GM12864 (cell line): ENCODE measurements at places on chromosomes 16 and 17.

- DNase-seq = no peak
Observed at GRCh38 chr16:29663807-29664090, 702 bp downstream of the SPN start.

DNA sequence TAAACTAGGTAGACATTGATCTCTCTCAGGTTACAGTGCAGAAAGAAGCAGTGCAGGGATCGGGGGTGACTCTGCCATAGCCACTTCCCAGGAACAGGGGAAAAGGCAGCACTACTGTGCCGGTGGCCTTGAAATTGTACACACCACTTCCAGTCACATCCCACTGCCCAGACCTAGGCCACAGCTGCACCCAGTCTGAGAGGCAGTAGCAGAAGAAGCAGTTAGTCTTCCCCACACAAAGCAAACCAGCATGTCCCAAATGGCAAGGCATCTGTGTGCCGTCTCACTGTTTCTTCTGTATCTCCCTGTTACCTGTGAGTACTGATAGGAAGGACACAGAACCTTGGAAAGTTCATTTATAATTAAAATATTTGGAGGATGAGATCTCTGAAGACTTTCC, 47.0 kb downstream of the TMC6 start:
- DNase-seq = no peak

DNA sequence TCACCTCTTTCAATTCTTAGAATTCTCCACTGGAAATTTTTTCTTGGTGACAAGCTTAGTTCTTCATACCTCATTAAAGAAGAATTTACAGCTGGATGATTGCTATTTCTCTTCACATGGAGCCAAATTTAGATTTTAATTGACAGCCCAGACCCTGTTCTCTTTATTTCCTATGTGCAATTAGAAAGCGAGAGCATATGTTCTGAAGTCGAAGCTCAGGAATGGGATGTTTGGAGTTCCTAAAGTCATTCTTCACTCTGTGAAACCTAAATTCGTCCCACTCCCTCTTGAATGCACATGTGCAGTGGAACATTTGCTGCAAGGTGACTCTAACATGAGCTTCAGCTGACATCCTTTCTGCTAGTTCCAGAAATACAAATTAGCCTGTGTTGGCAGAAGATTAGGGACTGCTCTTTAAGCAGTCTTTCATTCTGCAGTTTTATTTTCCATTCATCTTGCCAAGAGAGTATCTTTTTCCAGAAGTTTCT, 129.3 kb upstream of the KCNJ16 start:
- DNase-seq = no peak

- no peak for DNase-seq
Observed at GRCh38 chr17:32949181-32949580, 21.2 kb downstream of the TMEM98 start.

GRCh38 chr16:83494459-83494858, 313.3 kb upstream of the HSBP1 start:
- no peak for DNase-seq

DNA sequence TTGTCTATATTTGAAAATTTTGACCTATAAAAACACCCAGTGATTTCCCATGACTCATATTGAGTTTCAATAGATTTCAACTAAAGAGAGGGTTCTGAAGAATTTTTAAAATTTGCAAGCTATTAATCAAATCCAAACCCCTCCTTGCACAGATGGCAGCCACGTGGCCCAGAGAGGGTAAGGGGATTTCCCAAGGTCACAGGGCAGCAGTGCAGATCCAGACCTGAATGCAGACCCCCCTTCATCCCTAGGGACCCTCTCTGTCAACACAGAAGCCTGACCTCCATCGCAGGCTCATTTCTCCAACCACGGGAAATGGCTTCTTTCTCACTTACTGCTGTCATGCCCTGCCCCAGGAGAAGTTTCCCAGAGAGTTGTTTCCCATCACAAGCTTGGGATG, 24.7 kb upstream of the CES5A start:
- DNase-seq = no peak

GRCh38 chr17:79353548-79353947, 257.3 kb downstream of the RBFOX3 start:
- DNase-seq = no peak

- no peak for DNase-seq
Observed at GRCh38 chr17:63961355-63962212, 11.1 kb downstream of the SCN4A start.

DNA sequence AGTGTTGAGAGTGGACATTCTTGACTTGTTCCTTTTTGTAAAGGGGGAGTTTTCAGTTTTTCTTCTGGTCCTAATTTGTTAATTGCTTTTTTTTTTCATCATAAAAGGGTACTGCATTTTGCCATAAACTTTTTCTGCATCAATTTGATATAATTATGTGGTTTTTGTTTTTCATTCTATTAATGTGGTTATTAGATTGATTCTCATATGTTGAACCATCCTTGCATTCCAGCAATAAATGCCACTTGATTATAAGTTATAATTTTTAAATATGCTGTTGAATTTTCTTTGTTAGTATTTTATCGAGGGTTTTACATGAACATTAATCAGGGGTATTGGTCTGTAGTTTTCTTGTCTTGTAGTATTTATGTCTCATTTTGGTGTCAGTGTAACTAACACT, 87.2 kb upstream of the SMIM36 start:
- DNase-seq = no peak

DNA sequence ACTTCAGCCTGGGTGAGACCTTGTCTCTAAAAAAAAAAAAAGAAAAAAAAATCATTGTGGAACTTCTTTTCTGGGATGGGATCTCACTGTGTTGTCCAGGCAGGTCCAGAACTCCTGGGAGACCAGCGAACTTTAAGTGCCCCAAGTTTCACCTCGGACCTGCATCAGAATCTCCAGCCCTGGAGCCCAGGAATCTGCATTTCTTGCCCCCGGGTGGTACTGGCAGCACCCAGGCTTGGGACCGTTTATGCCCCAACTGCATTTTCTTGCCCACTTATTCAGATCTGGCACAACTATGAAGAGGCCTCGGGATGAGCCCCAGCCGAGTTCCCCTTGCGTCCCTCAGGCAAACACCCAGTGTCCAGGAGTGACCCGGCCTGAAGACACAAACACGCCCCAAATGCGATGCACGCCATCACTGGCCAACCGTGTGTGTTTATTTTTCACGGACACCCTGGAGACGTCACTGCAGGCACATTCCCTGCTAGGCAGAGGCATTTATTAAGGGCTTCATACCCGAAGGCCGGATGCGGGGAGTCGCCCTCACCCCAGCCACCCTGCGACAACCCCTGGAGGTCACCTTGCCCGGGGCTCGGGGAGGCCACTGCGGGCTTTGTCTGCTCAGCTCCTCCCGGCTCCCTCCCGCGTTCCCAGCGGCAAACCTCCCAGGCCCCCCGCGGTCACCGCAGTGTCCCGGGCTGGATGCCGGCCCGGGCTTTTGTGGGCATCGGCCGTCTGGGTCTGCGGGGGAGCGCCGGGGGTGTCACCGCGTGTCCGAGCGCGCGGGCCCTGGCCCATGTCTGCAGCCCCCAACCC, 684 bp upstream of the SPIRE2 start:
- no peak for DNase-seq

- no peak for DNase-seq
Observed at GRCh38 chr16:28504707-28505404, 1.8 kb downstream of the IL27 start.

GRCh38 chr16:17366299-17366961, 104.3 kb downstream of the XYLT1 start:
- no peak for DNase-seq

DNA sequence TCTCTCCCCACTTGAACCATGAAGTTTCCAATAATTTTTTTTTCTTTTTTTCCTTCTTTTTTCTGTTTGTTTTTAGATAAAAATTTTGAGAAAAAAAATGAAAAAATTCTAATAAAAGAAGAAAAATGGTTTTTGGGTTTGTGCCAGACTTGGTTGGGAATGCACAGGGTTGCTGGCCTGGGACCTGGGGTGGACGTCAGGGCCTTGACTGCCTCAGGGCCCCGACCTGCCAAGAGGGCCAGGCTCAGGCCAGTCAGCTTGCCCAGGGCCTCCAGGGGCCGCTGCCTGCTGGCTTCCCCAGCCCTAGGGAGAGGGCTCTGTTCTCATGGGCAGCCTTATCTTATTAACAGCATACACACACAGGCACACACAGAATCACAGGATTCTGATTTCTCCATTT, 6.5 kb downstream of the TBX6 start:
- DNase-seq = no peak

- no peak for DNase-seq
Observed at GRCh38 chr16:59535298-59535697, 801.2 kb upstream of the GOT2 start.

DNA sequence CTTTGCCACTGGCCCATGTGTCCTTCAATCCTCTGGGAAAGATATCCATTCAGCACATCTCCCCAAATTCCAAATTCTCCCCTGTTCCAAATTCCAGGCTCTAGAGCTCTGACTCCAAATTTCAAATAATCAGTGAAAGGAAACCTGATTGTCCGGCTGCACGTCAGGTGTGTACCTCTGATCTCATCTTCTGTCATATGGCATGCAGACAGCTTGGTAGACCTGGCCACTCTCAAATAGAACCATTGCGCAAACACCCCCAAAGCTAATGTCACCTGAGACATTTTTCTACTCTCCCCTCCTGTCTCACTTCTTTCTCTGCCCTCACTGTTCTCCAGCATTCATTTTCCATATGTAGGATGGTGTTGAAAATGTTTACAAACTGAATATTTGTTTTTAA, 337.0 kb upstream of the DYNLRB2 start:
- no peak for DNase-seq

- DNase-seq = no peak
Observed at GRCh38 chr16:2795395-2796143, 2.7 kb upstream of the PRSS41 start.

GRCh38 chr17:7403977-7404736, at the start of gene TMEM256:
Gene TMEM256 (minus strand): TSS chr17:7404097. CDS start chr17:7404084, 13 bp downstream.
- DNase-seq = peak; percentile 96

GRCh38 chr16:8808009-8808408, 10.4 kb downstream of the PMM2 start:
- no peak for DNase-seq

- no peak for DNase-seq
Observed at GRCh38 chr16:78664811-78665772, 565.6 kb downstream of the WWOX start.

- no peak for DNase-seq
Observed at GRCh38 chr16:12324152-12324551, 347.6 kb downstream of the SNX29 start.

DNA sequence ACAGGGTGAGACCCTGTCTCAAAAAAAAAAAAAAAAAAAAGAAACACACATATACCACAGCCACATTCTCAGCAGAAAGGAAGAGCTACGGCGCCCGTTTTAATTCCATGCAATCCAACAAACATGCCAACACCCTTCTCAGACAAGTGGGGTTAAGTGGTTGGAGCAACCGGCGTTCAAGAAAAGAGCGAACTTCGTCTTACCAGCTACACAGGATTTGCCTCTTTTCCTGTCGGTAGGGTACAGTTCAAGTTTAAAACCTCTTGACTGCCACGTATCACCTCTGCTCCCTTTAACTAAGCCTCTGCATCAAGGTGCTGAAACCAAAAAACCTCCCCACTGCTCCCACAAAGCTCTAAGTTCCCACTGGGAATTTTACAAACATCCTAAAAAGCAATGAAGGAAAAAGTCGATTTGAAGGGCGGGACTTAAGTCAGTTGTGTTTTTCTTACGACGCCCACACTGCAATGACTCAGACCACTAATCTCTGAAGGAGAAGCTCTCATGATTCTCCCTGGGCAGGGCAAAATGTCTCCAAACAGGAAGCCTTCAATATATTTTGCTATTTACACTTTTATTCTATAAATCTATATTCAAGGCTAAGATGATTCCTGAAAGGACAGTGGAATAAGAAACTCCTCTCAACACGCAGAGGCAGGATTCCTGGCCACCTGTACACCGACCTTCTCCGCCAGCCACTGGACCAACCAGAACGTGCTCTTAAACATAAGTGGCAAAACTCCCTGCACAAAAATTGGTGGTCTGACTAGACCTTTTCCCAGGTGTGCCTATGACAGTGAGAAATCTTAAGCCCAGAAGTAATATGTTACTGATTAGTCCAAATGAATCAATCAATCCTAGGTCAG, 18.8 kb downstream of the SRP68 start:
- no peak for DNase-seq

DNA sequence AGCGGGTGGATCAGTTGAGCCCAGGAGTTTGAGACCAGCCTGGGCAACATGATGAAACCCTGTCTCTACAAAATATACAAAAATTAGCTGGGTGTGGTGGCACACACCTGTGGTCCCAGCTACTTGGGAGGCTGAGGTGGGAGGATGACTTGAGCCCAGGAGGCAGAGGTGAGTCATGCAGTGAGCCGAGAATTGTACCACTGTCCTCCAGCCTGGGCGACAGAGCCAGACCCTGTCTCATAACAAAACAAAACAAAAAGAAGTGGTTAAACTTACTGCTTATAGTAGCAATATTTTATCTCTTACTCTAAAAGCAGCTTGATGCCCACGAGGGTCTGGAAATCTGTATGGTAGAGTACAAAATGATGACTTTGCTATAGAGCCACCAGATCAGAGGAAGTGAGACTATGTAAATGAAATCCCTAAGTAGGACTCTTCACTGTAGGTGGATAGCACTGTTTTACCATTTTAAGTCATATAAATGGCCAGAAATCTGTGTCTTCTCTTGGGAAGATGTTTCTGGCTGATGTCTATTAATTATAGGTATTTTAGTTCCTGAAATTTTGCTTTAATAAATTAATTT, 60.4 kb upstream of the MRC2 start:
- DNase-seq = no peak

- DNase-seq = no peak
Observed at GRCh38 chr17:37752482-37752881, 7.6 kb upstream of the HNF1B start.

DNA sequence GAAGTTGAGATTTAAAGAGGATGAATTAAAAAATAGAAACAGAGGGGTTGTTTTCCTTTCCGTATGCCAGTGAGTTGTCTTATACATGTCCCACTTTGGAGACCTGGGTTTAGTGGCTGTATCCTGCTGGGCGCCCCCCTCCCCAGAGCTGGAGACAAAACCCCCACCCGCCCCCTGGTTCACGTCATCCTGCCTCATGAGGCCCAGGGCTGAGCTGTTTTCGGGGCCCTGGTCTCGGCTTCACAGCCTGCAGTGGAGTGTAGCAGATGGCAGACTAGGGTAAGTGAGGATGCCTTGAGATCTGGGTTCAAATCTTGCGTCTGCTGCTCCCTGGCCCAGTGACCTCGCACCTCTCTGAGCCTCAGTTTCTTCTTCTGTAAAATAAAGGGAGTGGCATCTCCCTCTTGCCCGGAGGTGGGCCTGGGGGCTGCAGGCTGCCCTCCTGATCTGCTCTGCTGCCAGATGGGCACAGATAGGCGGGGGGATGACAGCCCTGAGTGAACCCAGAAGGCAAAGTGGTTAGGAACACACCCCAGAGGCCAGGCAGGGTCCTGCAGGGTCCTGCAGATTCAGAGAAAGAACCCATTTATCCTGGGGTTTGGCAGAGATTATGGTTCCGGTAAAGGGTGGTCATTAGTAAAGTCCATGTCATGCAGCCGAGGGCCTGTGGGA, 45.1 kb downstream of the SOCS3 start:
- no peak for DNase-seq

- DNase-seq = no peak
Observed at GRCh38 chr17:48549281-48549630, 4.3 kb upstream of the HOXB2 start.

DNA sequence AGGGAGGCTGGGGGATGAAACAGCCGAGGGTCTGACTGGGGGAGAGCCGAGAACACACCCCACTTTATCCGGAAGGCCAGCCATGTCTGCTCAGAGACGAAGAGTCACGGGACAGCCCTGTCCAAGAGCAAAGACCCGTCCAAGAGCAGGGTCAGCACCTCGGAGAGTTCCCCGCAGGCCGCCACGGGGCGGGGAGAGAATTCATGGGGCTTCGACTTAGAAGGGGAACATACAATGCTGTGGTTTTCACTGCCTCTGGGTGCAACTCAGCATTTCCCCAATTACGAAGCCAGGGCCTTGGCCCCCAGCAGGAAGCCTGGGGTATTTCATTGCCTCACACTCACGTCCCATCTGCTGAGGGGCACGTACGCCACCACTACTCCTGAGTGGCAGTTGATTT, 59.3 kb downstream of the JPH3 start:
- DNase-seq = no peak
